Hematopoietic multipotent progenitor cell treated with erythropoietin and hydrocortisone succinate and interleukin-3 and kit ligand, for 8 days (in vitro differentiated cells): ENCODE measurements at places on chromosomes 5 and 9.
A peak's percentile ranks its signal among the peaks of the same experiment; 100 is the strongest.

GRCh38 chr5:125503946-125504345, 757.5 kb upstream of the ZNF608 start:
- DNase-seq = no peak

- DNase-seq = no peak
Observed at GRCh38 chr5:139908749-139909148, 113.1 kb downstream of the PSD2 start.

DNA sequence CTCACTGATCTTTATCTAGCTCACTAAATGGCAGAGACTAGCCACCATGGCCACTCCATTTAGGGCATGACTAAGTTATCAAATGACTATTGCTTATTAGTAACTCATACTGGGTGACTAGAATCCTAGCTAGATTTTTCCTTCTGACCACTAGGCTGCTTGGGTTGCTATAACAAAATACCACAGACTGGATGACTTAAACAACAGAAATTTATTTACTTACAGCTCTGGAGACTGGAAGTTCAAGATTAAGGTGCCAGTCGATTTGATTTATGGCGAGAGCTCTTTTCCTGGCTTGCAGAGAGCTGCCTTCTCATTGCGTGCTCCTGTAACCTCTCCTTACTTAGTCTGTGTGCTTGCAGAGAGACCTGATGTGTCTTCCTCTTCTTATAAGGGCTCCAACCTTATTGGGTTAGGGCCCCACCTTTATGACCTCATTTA, 55.0 kb upstream of the APC start:
- no peak for DNase-seq

- DNase-seq = no peak
Observed at GRCh38 chr5:5335700-5336264, 86.7 kb upstream of the ICE1 start.

DNA sequence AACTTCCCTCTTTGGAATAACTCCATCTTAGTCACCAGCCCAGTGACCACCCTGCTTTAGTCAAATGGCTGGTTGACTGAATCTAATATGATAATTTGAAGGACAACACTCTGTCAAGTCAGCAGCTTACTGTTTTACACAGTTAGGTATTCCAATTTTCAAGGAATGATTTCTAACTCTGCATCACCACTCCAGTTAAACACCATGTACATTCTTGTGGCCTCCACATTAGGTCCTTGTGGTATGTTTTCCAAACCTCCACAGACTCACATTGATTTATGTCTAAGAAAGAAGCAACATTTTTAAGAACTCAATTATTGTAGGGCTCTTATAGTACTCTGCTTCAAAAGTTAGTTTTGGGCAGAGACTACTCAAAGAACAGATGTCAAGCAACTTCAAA, 110.7 kb downstream of the TLE1 start:
- no peak for DNase-seq

DNA sequence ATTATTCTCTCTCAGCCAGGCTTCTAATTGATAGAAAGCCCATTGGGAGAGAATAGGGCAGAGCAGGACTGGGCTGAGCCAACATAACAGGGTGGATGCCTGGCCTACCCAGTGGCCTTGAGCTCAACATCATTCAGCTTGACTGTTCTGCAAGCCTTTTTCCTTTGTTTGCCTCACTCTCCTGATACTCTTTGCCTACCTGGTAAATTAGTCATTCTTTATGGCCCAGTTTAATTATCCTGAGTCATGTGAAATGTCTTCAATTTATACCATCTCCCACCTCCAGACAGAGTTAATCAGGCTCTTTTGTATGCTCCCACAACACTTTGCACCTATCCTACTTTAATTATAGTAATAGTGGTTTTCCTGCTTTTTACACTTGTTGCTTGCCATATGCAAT, 13.6 kb downstream of the GLRA1 start:
- no peak for DNase-seq

DNA sequence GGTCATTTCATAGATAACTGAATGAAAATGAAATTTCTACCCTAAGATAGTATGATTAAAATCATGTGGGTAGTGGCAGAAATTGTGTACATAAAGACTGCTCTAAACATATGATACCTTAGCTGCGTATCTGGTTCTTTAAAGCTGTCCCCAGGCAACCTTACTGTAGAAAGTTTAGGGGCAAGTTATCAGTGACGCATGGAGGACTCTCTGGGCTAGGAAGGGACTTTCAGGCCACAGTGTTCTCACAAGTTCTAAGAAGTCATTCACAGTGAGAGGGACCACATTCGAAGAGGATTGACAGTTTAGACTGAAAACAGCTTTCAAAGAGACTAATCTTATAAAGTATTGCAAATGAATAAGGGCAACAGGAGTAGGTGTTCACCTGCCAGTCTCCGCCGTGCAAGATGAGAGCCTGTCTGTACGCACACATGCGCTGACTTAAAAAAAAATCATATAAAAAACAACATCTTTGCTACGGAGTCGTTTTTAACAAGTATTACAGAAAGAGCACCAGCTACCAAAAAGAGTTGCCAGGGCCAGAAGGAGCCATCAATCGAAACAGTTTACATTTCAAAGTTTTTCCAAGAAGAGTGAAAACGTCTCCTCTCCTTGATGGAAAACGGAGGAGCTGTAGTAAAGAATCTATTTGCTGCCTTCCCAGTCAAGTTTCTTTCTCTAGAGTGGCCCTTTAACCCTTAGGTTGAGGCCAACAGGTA, 146.3 kb downstream of the CETN3 start:
- DNase-seq = no peak

DNA sequence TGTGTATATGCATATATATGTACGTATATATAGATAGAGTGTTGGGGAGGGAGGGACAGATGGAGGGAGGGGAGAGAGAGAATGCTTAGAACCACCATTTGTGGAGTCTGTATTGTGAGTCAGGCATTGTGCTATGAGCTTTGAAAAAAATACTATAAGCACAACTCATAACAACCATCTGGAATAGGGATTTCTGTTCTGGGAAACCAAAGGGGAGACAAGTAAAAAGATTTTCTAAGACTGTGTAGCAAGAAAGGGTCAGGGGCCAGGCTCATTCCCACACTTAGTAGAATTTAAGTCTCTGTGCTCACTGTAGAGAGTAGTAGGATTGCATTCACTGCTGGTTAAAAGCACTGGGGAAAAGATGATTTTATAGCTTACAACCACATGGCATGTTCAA, 202.3 kb upstream of the SGCD start:
- no peak for DNase-seq

GRCh38 chr5:122187426-122187825, 58.1 kb downstream of the ZNF474 start:
- peak; percentile 90 for DNase-seq

GRCh38 chr5:139952574-139952973, 90.5 kb downstream of the NRG2 start:
- DNase-seq = no peak

GRCh38 chr5:135310328-135310989, 88.6 kb downstream of the MACROH2A1 start:
- peak; percentile 36 for DNase-seq

DNA sequence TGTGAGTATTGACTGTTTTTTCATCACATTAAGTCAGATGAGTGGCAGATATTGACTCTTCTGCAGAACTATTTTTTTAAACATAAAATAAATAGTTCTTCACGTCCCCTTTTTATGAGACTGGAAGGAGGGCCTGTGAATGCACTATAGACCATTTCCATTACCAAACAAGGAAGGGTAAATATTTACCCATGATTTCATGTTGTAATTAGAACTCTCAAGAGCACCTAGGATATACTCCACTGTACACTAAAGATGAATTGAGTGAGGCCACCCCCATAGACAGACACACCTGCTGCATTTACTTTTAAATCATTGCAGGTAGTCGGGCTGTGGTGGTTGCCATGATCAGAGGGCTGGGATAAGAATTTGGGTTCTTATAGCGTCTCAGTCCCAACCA, 22.6 kb downstream of the SLC36A1 start:
- no peak for DNase-seq

DNA sequence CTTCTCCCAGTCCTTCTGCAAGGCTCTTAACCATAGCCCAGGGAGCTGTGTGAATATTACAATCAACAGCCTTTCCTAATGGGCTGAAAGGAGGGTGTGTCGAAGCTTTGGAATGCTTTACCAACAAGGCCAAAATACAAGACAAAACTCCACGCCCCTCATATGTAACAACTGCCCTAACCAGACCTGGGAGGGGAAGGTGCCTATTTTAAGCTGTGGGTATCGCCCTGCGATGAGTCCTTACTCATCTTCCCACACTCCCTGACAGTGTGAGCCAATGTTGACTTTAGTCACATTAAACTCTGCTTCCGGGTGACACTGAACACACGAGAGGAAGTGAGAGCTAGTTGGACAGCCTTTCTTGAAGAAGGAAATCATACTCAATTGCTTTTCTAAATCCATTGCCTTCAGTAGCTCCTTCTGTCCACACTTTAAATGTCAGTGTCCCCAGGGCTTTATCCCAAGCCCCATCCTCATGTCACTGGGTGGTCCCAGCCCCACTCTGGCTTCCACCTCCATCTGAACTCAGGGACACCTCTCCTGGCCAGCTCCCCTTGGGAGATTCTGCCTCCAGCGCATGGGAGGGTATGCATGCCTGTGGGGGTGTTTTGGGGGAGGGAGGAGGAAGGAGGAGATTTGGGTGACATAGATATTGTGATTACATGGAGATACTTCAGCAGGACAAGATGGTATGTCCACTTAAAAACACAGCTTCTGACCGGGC, 6.5 kb upstream of the TBC1D9B start:
- no peak for DNase-seq

DNA sequence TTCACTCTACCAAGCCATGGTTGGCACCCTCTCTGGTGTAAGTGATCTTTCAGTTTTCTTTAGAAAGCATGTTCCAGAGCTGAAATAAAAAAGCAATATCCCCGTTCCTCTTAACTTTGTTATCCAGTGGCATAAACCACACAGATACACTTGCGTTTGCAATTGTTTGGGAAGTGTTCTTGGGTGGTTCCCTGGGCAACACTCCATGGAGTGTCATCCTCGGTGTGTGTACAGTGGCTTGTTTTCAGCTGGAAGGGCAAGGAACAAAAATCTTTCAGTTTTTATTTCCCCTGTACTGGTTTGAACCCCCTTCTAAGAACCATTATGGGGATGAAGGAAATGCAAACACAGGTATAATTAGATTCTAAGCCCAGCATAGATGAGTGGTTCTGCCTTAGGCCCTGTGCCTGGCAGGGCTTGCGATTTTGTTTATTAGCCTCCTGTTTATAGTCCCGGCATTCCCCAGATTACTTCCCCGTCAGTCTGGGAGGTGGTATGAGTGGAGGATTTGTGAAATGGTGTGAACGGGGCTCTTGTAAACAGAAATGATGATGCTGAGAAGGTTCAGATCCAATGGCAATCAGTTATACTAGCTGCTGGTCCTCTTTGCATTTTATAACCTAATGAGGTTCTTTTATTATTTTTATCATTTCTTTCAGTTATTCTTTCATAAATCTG, 76.0 kb upstream of the CD180 start:
- no peak for DNase-seq

DNA sequence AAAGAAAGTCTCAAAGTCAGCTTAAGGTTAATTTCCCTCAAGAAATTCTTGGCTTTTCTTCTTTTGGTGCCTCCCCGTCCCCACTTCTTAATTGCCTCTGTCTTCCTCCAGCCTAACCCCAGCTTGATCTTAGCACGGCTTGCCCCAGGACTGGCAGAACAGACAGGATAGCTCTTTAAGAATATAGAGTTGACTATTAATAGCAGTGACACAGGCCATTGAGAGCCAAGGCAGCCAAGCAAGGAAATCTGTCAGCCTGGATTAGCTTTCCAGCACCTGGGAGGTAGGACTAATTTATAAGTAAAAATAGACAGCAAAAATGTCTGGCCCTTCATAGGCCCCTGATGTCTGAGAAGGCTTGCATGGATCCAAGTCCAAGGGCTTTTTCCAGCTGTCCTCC, 384.6 kb upstream of the SLC30A5 start:
- DNase-seq = no peak

DNA sequence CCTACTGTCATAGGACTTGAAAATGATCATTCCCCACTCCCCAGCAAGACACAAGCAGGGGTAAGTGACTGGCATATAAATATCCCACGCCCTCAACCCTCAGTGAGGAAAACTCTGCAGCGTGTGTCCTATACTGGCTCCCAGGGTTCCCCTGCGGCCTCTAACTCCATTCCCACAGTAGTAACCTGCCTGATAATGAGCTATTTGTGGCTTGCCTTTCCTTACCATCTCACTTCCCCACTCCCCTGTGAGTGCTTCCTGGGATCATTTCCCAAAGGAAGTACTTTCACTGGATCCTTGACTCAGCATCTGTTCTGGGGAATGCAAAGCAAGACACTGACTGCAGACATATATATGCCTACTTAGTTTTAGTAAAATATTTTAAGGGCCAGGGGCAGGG, 14.3 kb downstream of the CDC14B start:
- no peak for DNase-seq

GRCh38 chr9:116149844-116150243, 3.7 kb upstream of the PAPPA start:
- peak; percentile 41 for DNase-seq

GRCh38 chr5:121968910-121969607, 7.3 kb downstream of the SRFBP1 start:
- DNase-seq = no peak

- DNase-seq = peak; percentile 41
Observed at GRCh38 chr5:67770431-67771025, 445.0 kb upstream of the PIK3R1 start.

DNA sequence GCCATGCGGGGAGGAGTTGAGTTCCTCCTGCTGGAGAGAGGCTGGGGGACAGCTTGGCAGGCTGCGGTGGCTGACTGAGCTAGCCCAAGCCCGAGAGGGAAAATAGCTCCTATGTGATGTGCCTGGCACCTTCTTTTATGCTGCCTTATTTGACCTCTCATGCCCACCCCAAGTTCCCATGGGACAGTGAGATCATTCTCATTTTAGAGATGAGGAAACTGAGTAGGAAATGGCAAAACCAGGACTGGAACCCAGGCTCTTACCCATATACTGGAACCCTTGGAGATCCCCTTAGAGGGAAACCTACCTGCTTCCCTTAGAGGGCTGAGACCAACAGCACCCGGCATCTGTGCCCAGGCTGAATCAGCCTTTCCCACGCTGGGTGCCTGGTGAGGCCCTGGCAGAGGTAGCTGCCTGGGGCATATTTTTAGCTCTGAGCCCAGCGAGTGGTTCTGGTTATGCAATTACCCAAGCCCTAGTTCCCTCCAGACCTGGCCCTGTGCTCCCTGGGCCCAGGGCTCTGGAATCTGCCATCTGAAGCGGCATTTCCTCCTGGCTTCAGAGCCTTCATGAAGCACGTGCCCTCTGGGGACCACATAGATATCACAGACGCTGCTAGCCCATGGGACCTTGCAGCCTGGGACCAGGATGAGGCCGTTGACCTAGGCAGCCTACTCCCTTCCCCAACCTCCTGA, 23.6 kb downstream of the COL27A1 start:
- DNase-seq = no peak
